Activated T-helper 1 cell treated with Interleukin-2 at 50 U/mL for 16 hours (primary cell): ENCODE measurements at places on chromosomes 3 and 15.

GRCh38 chr3:67630666-67631362, 23.6 kb downstream of the SUCLG2 start:
- no peak for DNase-seq

DNA sequence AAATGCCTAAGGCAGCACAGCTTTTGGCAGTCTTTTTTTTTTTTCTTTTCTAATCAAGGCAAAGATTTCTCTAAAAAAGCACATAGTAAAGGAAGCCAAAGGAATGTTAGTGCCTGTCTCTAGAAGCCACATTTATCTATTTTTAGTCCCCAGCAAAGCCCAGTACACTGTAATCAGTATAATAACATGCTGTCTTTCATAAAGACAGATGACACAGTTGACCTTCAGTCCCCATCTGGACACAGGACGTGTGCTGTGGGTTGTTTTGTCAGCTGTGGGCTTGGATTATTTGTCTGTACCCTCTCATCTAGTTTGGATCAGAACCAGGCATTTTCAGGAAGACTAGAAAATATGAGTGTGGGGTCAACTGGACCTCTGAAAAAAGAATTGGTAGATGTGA, 110.4 kb upstream of the CTNNB1 start:
- no peak for DNase-seq

- no peak for DNase-seq
Measured at GRCh38 chr3:24100696-24101402, 155.8 kb downstream of the NR1D2 start.

DNA sequence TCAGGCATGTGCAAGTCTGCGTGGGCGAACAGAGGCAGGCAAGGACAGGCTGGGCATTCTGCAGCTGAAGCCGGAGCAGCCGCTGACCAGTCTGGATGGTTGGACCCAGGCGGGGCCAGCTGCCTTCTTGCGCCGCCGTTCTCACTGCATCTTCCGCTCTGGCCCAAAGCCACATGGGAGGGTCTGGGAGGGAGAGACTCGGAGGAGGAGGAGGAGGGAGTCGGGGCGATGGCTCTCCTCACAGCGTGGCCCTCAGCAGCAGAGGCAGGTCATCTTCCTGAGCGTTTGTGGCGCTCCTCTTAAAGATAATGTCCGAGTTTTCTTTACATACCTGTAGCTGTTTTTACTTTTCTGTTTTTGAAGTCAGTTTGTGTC, 5.9 kb downstream of the CLK3 start:
- DNase-seq = no peak

DNA sequence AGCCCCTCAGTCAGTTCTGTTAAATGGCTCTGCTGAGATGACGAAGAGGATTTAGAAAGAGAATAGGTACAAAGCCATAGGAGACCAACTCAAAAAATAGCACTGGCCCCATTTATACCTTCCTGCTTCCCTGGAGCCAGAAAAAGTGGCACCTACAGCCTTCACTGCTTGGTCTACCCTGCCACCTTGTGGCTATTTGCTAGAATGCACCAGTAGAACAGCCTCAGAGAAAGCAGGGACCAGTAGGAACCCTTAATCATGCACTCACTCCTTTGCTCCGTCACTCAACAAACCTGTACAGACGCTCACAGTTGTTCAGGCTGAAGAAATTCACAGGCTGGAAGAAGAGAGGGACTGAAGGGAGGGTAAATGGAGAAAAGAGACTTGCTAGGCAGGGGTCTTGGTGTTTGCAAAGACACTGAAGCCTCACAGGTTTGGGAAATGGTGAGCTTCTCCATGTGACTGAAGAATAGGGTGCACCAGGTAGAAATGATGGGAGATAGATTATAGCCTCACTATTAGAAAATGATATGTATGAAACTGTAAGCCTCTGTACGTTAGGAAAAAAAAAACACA, 12.1 kb upstream of the RTP2 start:
- DNase-seq = peak; percentile 50

DNA sequence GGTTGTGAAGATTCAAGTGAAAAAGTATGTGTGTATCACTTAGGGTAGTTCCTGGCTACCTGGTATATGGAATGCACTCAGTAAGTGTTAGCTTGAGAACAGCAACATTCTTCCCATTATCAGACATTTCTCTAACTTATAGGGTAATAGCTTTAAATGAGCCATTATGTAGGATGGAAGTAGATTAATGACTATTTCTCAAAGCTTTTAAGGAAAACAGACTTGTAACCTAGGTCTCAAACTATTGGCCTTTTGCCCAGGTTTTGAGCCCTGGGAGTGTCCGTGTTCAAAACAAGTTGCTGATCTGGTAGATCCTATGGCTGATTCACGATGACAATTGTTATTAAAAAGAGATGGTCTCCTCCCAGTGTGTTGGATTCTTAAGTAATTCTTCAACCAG, 129.1 kb upstream of the UMPS start:
- no peak for DNase-seq

GRCh38 chr3:31253782-31254181, 278.9 kb upstream of the STT3B start:
- DNase-seq = no peak

GRCh38 chr3:150936693-150937092, 31.5 kb upstream of the MINDY4B start:
- DNase-seq = no peak

DNA sequence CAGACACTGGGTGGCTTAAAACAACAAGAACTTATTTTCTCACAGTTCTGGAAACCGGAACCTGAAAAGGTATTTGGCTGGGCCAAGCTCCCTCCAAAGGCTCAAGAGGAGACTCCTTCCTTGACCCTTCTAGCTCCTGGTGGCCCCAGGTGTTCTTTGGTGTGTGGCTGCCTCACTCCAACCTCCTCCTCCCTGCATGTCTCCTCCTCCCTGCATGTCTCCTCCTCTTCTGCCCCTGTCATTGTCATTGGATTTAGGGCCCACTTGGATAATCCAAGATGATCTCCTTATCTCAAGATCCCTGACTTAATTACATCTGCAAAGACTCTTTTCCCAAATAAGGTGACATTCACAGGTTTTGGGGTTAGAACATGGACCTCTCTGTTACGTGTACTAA, 69.8 kb upstream of the MFGE8 start:
- no peak for DNase-seq

- DNase-seq = no peak
Measured at GRCh38 chr3:112634786-112635541, 6.0 kb downstream of the CCDC80 start.

DNA sequence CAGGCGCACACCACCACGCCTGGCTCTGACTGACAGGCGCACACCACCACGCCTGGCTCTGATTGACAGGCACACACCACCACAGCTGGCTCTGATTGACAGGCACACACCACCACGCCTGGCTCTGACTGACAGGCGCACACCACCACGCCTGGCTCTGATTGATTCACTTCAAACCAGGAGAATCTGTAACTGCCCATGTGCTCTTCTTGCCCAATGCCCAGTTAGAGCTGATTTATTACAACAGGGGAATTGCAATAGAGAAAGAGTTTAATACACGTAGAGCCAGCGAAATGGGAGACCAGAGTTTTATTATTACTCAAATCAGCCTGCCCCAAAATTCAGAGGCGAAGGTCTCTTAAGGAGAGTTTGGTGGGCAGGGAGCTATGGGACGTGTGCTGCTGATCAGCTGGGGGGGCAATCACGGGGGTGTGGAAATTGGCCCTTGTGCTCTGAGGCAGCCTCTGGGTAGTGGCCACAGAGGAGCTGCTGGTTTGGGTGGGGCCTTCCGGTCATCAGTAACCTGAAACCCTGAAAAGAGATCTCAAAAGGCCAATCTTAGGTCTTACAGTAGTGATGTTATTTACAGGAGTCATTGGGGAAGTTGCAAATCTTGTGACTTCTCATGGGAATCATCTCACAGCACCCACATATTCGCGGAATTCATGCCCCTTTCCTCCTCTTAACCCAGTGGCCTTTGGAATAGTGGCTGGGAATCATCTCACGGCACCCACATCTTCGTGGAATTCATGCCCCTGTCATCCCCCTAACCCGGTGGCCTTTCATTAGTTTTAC, 63.8 kb upstream of the TFRC start:
- no peak for DNase-seq

- no peak for DNase-seq
Measured at GRCh38 chr3:193292386-193292785, 51.4 kb downstream of the PLAAT1 start.

- no peak for DNase-seq
Measured at GRCh38 chr3:123294296-123294938, 92.7 kb downstream of the SEC22A start.

DNA sequence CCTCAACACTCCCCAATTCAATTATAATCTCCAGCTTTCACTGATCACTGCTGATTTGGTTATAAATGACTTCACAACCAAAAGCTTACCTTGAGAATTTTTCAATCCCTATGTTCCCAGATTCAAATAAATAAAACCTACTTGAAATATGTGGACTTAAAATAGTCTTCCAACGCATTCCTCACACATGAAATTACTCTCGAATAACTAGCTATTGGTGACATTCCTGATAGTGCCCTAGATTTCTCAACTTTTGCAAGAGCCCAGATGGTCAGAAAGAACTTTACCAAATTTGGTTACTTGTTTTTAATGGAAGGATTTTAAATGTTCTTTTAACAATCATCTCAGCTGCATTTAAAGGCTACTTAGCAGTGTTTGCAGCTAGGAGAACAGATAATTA, 605.5 kb downstream of the FHIT start:
- no peak for DNase-seq

DNA sequence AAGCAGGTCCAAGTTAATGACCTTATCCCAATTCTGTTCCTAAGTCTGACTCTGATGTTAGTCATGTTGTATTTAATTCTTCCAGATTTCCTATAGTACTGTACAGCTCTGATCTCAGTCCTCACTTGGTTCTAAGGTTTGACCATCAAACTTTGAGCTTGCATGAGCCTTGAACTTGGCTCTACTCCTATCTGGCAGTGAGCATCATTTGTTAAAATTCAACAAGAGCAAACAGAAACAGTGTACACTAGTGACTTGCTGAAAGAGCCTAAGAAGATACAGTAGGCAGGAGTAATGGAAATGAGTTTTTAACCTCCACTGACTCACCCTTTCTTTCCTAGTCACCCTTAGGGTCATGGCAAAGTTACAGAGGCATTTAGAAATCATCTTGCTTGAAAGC, 451.1 kb upstream of the TPRG1 start:
- no peak for DNase-seq

GRCh38 chr3:178603735-178604134, 67.5 kb downstream of the KCNMB2 start:
- DNase-seq = no peak

- DNase-seq = no peak
Measured at GRCh38 chr15:98715890-98716443, 67.6 kb downstream of the IGF1R start.

GRCh38 chr15:73717206-73717605, 33.0 kb downstream of the CD276 start:
- DNase-seq = no peak
